ENCODE measurements at places on chromosomes 2 and 18.

DNA sequence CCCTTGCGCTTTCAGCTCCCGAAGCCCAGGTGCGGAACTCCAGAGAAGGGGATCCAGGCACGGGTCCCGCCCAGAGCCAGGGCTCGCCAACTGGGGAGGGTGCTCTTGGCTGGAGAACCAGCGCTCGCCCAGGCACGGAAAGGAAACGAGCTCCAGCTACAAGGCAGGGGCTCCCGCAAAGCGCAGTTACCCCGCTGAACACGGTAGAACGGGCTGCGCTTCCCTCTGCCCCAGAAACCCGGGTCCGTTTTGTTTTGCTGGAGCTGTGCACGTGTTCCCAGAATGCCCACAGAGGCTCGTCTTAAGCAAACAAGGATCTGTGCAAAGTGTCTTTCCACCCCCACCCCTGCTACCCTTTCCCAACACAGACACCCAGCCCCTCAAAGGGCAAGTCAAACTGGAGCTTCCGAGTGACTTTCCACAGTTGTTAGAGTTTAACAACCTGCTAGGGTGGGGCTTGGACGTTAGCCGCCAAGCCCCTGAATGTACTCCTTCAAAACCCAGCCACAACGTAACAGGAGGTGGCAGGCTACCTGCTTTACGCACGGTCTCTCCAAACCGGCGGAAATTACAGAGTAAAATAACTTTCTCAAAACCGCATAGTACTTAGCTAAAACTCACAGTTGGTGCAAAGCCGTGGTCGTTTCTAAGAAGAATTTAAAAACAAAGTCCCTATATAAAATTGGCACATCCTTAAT lies 775 bp downstream of the RNF125 start:
- DNase-seq = peak; percentile 27

GRCh38 chr2:145652571-145653545 lies 1132.9 kb upstream of the ZEB2 start:
- no peak for DNase-seq

GRCh38 chr2:142423603-142424002 lies 292.8 kb upstream of the LRP1B start:
- DNase-seq = no peak

DNA sequence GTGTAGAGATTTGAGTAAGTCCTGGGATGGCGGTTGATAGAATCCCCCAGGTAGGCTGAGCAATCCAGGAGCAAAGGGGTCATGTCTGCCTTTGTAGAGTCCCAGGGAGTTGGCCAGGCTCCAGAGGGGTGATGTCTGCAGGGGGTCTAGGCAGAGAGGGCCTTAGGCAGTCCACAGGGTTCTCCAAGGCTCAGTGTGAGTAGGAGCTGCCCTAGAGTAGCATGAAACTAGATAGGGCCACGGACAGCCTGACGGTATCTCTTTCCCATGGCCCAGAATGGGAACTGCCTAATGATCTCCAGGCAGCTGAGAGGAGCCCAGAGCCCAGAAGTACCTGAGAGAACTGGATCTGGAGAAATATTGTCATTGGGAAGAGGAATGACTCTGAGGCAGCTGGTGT lies 9.0 kb upstream of the FAM136A start:
- no peak for DNase-seq

GRCh38 chr2:25375989-25376545 lies 34.3 kb upstream of the DNMT3A start:
- no peak for DNase-seq

Measured in tibial artery (tissue), 4 donors.